ENCODE measurements at places on chromosomes 4 and X.
A peak's percentile ranks its signal among the peaks of the same experiment; 100 is the strongest.

- peak; percentile 4 for DNase-seq
Observed at GRCh38 chr4:122921971-122922876, at the start of gene NUDT6. Gene NUDT6, minus strand, starts transcription at chr4:122922597. Its CDS starts 25 bp downstream, at chr4:122922572.

- no peak for DNase-seq
Observed at GRCh38 chrX:6748595-6748994, 213.7 kb upstream of the VCX3A start.

- no peak for DNase-seq
Observed at GRCh38 chr4:72357908-72358307, 211.1 kb downstream of the ADAMTS3 start.

DNA sequence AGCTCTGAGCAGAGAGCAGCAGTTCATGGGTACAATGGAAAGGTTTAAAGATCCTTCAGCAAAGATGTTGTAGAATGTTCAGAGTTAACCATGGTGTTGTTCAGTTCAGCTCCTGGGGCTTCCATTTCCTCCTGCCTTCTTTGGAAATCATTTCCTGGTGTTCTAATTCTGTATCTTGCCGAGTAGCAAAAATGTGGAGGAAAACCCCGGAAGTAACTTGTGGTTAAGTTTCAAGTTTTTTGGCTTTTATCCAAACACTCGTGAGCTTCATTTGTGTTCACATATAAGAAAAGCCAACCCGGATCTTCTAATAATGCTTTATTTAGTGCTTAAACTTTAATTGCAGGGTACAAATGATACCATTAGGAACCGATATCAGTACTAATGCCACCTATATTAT lies 33.6 kb upstream of the ARX start:
- no peak for DNase-seq

- no peak for DNase-seq
Observed at GRCh38 chrX:7068939-7069367, 78.6 kb upstream of the STS start.

GRCh38 chr4:8247047-8247930 lies 22.3 kb upstream of the HTRA3 start:
- DNase-seq: no peak

DNA sequence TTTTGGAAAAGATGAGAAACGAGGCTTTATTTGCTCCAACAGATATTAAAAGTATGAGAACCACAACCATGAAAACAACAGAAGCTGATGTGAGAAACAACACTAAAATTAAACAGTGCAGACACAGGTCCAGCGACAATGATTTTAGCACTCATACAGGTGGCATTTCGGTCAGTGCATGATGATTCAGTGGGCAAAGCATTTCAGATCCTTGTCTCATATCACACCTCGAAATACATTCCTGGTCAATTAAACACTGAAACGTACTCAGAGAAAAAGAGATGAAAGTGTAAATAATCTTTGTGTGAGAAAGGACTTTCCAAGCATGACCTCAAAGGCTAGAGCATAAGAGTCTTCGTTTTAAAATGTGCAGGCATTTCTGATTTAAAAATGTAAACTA lies 85.2 kb downstream of the ACOX3 start:
- DNase-seq: no peak

GRCh38 chr4:70712604-70713452 lies 8.9 kb upstream of the RUFY3 start:
- no peak for DNase-seq

DNA sequence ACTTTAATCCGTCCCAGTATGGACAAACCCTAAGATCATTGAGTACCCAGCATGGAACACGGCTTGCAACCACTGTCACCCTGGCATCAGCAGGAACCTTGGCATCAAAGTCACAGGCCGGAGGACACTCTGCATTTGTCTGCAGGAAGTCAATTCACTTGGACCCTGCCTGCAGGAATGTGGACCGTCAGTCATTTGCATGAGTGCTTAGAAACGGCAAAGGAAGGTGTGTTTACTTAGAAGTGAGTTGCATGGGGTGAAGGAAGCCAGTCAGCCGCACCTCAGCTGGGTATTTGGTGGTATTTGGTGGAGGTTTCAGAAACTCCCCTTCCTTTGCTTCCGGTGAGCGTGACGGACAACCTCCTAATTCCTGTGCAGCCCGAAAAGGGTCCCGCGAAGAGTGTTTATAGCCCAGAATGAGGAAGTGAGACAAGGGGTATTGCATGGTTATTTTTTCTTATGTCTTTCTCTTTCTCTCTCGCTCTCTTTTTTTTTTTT lies 15.5 kb downstream of the P2RY8 start:
- no peak for DNase-seq

- DNase-seq: no peak
Observed at GRCh38 chrX:49829016-49829415, at the start of gene PAGE4. Gene PAGE4, plus strand, starts transcription at chrX:49829303. Its CDS starts 1,126 bp downstream, at chrX:49830429.

DNA sequence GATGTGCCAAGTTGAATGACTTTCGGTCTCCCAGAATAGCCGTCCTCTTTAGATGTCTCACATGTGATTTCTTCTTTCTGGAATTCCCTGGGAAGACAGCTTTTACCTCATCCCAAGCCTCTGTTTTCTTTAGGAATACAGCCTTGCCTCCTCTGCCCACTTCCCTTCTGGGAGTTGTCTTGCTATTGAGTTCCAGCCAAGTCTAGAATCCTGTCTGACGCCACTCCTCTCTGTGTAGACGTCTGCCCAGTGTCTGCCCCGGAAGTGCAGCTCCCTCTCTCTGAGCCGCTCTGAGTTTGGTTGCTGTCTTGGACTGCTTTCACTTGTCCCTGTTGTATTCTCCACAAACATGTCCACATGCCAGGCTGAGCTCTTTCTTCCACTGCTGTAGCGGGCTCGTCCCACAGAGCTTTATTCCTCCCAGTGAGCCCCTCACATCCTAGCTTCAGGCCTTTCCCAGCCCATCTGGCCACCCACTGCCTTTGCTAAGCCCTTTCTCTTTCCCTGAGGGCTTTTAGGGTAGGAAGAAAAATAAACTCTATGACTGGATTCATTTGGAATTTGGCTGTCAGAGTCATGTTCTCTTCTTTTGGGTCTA lies 9.0 kb upstream of the IGFBP7 start:
- DNase-seq: no peak

DNA sequence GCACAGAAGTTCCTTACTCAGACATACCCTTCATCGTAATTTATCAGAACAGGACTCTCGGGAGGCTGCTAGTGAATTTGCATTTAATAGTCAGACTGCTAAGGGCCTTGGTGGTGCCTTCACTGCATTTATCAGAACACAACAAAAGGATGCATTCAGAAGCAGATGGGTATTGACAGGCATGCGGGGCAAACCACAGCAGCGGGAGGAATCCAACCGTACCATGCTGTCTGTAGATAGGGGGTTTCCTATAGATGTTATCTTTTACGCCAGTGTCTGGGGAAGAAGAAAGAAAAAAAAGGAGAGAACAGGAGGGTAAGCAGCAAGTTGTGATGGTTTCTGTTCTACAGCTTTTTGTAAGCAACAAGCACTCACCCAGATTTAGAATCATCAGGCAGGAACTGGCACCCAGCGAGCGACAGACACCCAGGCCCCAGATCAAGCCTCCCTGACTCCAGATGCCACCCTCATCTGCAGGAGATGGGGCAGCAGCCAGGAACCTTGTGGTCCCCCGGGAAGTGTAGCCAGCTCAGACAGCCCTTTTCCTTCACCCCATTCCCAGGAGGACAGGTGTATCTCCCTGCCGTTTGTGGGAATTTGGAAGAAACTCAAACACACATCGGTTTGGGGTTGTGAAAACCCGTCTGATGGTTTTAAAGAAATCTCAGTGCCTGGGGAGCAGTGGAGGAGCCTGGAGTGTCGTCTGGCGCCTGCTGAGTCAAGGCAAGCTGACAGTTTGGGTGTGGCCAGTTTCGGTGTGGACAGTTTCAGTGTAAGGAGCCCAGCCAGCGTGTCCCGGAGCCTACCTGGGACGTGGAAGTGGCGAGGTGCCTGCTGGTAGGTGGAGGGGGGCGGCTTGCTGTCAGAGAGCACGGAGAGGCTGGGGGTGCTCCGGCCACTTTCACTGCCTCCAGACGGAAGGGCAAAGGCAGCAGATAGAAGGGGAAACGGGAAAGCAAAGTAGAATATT lies 80.0 kb upstream of the AFAP1 start:
- DNase-seq: no peak

DNA sequence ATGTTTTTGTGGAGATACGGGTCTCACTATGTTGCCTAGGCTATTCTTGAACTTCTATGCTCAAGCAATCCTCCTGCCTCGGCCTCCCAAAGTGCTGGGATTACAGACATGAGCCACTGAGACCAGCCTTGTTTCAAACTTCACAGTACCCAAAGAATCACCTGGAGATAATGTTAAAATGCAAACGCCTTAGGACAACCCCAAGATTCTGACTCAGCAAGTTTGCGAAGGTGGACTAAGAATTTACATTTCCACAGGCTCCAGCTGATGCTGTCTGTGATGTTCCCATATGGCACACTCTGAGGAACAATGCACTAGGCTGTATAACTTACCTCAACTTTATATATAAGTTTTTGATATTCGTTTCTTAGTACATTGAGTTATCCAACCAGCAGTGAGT lies 984 bp upstream of the STATH start:
- no peak for DNase-seq

GRCh38 chr4:89725268-89725667 lies 111.7 kb downstream of the SNCA start:
- DNase-seq: no peak

DNA sequence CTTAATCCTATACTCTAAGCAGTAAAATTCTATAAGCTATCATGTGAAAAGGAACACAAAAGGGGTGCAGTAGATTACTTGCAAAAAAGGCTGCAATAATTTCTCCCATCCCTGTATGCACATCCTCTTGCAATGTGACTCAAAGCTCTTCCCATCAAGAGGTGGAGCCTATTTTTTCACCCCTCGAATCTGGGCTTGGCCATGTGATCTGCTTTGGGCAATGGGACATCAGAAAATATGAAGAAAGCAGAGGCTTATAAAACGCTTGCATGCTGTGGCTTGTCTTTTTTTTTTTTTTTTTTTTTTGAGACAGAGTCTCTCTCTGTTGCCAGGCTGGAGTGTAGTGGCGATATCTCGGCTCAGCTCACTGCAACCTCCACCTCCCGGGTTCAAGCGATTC lies 33.0 kb downstream of the GEMIN8 start:
- no peak for DNase-seq

GRCh38 chrX:41796046-41796445 lies 72.1 kb downstream of the GPR82 start:
- no peak for DNase-seq

- no peak for DNase-seq
Observed at GRCh38 chrX:123600181-123600580, 132.7 kb downstream of the THOC2 start.

DNA sequence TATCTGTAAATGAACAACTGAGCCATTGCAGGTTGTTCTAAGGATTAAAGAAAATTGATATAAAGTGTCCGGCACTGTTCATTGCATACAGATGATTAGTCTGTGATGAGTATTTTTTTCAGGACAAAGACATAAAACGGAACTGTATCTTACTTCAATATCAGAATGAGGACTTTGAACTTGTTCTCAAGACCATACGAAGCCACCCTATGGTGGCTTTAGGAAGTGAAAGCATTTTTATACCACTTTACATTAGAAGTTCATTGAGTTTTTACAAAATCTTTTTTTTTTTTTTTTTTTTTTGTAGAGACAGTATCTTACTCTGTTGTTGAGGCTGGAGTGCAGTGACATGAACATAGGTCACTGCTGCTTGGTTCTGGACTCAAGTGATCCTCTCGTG lies 45.2 kb upstream of the TRIM2 start:
- DNase-seq: no peak

- DNase-seq: no peak
Observed at GRCh38 chr4:128275346-128275745, 12.3 kb downstream of the PGRMC2 start.

GRCh38 chr4:33427676-33428075 lies 2707.5 kb downstream of the PCDH7 start:
- DNase-seq: no peak

GRCh38 chr4:139647952-139648351 lies 17.7 kb upstream of the MGST2 start:
- DNase-seq: no peak

DNA sequence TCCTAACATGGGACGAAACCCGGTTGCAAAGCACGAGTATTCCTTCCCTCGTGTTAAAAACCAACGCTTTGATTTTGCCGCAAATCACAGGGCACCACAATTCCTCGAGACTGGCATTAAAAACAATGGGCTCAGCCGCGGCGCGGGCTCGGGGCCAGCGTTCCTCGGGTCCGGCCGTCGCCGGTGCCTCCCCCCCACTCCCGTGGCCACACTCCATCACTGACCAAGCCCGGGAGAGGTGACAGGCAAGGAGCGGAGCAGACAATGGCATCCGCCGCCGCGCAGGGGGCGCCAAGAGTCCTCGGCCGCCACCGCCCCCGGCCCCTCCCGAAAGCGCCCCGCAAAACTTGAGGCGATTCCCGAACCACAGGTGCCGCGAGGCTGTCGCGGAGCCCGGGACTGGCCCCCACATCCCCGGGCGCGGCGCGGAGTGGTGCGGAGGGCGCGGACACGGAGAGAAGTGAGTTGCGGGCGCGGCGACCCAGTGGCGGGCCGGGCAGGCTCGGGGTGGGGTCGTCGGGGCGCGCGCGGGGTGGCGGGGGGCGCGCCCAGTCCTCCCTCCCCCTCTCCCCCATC lies 445 bp downstream of the AP1S2 start:
- no peak for DNase-seq

- DNase-seq: no peak
Observed at GRCh38 chr4:36053930-36054329, 190.4 kb downstream of the ARAP2 start.

DNA sequence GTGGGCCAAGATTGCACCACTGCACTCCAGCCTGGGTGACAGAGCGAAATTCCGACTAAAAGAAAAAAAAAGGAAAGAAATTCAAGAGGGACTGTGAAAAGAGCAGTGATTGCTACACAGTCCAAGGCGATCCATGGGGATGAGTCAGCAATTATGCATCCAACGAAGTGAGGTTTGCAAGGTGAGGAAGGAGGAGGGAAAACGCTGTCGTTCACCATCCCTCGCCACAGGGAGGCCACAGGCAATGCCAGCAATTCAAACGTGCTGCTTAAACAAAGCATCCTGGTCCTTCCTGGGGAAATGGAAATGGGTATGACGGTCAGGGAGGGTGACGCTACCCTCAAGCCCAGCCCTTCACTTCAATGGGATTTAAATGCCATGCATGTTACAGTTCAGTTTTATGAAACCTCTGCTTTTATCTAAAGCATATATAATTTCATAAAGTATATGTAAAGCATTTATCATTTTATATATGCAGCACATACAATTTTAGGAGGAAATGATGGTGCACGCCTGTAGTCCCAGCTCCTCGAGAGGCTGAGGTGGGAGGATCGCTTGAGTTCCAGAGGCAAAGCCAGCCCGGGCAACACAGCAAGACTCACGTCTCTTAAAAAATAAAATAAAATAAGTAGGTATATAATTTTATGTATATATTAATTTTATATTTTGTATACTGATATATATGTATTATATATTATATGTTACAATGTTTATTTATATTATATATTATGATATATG lies 108.7 kb downstream of the DHRSX start:
- no peak for DNase-seq
